Activated CD4-positive, alpha-beta T cell treated with anti-CD3 and anti-CD28 coated beads, Interleukin-2, amount 50 U/mL, for 48 hours (primary cell): ENCODE measurements at places on chromosomes 2 and 18.
A peak's percentile ranks its signal among the peaks of the same experiment; 100 is the strongest.

GRCh38 chr2:79630972-79631557 lies 118.2 kb downstream of the CTNNA2 start:
- no peak for DNase-seq

GRCh38 chr2:230166557-230167170 lies 53.1 kb downstream of the SP110 start:
- no peak for DNase-seq

DNA sequence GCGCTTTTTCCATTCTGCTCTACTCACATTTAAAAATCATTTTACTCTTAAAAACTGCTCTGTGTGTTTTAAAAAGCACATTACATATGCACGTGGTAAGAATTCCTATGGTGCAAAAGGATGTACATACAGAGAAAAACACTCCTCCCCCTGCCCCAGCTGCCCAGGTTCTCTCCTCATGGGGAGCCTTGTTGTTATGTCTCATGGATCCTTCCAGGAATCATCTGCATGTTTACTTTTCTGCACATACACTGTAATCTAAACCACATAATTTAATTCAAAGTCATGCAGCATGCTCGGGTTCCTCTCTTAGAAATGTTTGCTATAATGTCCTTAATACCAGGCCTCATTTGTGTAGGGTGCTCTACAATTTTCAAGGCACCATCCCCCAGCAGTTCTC lies 243.3 kb downstream of the LOXHD1 start:
- no peak for DNase-seq

- no peak for DNase-seq
Observed at GRCh38 chr2:42770288-42771131, 6.6 kb upstream of the OXER1 start.

- DNase-seq = no peak
Observed at GRCh38 chr2:234494361-234495250, 2.3 kb downstream of the ARL4C start.

- DNase-seq = peak; percentile 54
Observed at GRCh38 chr2:189657867-189658266, 3.4 kb upstream of the ASNSD1 start.

- no peak for DNase-seq
Observed at GRCh38 chr2:64137996-64138395, 6.2 kb downstream of the PELI1 start.

DNA sequence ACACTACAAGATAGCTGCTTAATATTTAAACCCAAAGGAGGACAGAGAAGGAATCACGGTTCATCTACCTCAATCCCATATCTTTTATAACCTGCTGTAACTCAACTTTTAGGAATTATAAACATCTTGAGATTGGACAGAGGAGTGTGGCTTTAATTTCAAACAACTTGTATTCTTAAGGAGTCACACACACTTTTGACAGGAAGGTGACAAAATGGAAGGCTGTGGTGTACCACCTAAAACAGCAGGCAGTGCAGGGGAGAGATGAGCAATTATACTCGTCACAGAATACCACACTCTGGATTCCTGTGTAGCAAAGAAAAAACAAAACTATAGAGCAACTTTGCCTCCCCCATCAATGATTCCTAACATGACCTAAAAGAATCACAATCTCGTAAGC lies 194.8 kb downstream of the ZEB2 start:
- peak; percentile 23 for DNase-seq

GRCh38 chr18:2963048-2963447 lies 49.9 kb downstream of the LPIN2 start:
- DNase-seq = no peak

- DNase-seq = no peak
Observed at GRCh38 chr2:183093857-183094657, 15.5 kb downstream of the DUSP19 start.

GRCh38 chr2:60544062-60544461 lies 9.4 kb downstream of the BCL11A start:
- DNase-seq = no peak

DNA sequence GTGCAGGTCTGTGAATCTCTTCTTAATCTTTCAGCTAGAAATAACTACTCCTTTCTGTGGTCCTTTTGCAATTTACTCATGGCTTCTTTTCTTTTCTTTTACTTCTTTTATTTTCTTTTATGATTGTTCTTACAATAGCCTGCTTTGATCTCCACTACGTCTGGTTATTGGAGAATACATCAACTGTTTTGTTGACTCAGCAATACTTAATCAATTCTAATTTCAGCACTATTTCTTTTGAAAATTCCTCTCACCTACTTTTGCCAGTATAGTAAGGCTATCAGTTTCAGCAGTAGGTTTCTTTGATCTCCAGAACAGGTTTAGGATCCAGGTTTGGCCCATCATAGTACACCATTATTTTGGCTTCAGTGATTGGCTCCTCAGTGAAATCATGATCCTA lies 111.8 kb upstream of the DPP10 start:
- DNase-seq = no peak

- no peak for DNase-seq
Observed at GRCh38 chr2:241070361-241070760, 31.7 kb downstream of the MTERF4 start.

- DNase-seq = no peak
Observed at GRCh38 chr2:65043001-65043400, 13.2 kb upstream of the CEP68 start.

DNA sequence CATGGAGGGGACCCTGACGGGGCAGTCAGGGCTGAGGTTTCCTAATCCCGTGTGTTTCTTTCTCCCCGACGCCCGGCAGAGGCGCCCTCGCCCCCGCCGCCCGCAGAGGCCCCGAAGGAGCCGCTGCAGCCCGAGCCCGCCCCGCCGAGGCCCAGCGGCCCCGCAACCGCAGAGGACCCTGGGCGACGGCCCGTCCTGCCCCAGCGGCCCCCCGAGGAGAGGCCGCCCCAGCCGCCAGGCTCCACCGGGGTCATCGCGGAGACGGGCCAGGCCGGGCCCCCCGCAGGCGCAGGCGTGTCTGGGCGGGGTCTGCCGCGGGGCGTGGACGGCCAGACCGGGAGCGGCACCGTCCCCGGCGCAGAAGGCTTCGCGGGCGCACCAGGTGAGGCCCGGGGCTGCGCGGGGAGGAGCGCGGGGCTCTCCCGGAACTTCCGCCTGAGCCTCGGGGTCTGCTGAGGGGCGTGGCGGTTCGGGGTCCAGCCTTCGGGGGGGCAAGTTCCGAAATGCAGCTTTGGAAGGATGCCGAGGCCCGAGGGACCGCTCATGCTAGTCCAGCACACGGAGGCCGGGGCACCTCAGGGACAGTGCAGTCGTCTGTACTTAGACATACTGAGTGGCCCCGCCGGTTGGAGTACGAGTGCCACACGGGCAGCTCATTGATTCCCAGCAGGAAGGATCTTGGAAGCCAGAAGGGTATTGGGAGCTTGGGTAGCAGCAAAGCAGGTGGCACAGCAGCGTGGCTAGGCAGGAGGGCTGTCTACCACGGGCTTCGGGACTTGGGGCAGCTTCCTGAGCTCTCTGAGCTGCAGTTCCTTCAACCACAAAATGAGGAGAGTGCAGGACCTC lies 60.1 kb downstream of the EMILIN2 start:
- DNase-seq = peak; percentile 57

DNA sequence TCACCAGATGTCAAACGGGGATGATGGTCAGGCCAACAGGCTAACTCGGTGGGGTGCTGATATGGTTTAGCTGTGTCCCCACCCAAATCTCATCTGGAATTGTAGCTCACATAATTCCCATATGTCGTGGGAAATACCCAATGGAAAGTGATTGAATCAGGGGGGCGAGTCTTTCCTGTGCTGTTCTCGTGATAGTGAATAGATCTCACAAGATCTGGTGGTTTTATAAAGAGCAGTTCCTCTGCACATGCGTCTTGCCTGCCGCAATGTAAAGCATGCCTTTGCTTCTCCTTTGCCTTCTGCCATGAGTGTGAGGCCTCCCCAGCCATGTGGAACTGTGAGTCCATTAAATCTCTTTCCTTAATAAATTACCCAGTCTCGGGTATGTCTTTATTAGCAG lies 74.4 kb upstream of the YWHAQ start:
- DNase-seq = no peak

- no peak for DNase-seq
Observed at GRCh38 chr2:107772353-107772752, 54.3 kb upstream of the RGPD4 start.

DNA sequence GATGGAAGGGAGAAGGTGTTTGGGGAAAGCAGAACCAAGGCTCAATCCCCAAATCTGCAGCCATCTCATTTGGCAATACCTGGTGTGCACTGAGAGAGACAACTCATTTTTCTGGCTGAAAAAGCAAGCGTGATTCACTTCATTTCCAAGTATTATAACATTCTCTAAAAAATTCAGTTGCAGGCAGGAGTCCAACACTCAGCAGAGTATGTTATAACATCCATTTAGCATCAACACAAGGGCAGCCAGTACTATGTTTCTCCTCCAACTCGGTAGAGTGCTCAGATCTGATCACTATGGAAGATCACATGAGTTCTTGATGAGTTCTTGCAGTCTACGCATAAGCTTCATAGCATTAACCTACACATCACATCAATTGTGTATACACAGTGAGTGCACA lies 99.4 kb upstream of the PID1 start:
- no peak for DNase-seq

GRCh38 chr2:225282858-225283710 lies 116.4 kb upstream of the NYAP2 start:
- peak; percentile 16 for DNase-seq

GRCh38 chr2:229431327-229431954 lies 160.4 kb upstream of the PID1 start:
- DNase-seq = no peak

DNA sequence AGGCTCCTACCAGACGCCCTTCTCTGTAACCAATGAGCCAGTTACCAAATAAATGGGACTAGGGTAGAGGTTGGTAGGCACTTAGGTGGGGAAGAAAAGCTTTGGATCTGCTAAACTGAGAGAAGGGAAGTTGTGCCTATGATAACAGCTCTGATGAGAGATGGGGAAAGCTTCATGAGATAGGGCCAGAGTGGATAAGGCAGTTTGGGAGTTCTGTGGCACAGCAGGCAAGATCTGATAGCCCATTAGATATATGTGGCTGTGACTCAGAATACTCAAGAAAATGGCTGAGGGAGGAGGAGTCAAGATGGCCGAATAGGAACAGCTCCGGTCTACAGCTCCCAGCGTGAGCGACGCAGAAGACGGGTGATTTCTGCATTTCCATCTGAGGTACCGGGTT lies 99.8 kb downstream of the PDE11A start:
- DNase-seq = no peak

- DNase-seq = no peak
Observed at GRCh38 chr2:152718909-152719645, 657 bp downstream of the ARL6IP6 start.

GRCh38 chr2:109436610-109437225 lies 177.0 kb downstream of the SEPTIN10 start:
- DNase-seq = no peak

DNA sequence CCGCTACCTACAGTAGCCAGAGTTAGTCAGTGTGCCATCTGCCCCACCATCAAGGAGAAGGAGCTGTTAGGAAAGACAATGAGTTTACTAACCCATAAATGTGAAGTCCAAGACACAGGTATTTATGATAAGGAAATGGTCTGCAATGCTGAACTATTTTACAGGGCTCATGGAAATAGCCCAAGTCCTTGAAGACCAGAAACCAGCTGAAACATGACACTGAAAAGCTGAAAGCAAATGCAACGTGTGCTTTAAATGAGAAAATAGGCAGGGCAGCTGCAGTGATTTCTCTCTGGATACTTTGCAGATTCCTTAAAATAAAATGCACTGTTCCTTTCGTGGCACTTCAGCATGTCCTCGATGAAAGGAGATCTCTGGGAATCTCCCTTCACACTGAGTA lies 256.4 kb upstream of the TCF4 start:
- no peak for DNase-seq

GRCh38 chr2:183575481-183575880 lies 451.2 kb downstream of the NUP35 start:
- no peak for DNase-seq

GRCh38 chr18:13703899-13704298 lies 22.5 kb downstream of the FAM210A start:
- no peak for DNase-seq

GRCh38 chr2:96117701-96118588 lies 1.6 kb upstream of the ADRA2B start:
- DNase-seq = no peak

DNA sequence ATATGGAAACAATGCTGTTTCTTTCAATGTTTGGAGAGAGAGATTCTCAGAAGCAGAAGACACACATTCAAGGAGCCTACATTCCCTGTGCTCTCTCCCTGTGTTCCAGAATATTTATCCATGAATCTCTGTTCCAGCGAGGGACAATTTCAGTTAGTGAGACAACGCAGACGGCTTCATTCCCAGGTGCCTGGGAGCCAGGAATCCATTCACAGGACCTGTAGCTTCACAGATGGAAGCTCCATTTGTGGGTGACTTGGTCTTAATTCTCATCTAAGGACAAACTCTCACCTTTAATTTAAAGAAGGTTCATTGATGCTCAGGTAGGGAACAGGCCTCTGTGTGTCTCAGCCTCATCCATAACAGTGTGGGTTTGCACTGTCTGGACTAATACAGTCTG lies 1156.6 kb downstream of the RPIA start:
- no peak for DNase-seq

GRCh38 chr2:229673676-229674075 lies 40.7 kb downstream of the DNER start:
- no peak for DNase-seq

DNA sequence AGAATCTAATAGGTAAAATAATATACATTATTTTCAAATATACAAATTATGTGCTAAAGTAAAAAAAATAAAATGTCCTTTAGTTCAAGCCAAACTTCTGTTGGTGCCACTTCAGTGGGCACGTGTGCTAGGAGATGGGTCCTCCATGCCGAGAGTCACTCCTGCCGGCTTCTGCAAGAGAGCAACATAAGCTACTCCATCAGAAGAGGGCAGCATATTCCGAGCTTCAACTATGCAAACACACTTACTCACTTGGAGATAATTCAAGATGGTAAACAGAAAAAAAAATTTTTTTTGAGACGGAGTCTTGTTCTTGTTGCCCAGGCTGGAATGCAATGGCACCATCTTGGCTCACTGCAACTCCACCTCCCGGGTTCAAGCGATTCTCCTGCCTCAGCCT lies 24.4 kb downstream of the CNOT11 start:
- DNase-seq = no peak
